ENCODE measurements at places on chromosomes 4 and X. TPM values are rescaled to one million over a fixed set of nuclear protein-coding genes. Genes with fewer than 3 reads are reported as not detected.

DNA sequence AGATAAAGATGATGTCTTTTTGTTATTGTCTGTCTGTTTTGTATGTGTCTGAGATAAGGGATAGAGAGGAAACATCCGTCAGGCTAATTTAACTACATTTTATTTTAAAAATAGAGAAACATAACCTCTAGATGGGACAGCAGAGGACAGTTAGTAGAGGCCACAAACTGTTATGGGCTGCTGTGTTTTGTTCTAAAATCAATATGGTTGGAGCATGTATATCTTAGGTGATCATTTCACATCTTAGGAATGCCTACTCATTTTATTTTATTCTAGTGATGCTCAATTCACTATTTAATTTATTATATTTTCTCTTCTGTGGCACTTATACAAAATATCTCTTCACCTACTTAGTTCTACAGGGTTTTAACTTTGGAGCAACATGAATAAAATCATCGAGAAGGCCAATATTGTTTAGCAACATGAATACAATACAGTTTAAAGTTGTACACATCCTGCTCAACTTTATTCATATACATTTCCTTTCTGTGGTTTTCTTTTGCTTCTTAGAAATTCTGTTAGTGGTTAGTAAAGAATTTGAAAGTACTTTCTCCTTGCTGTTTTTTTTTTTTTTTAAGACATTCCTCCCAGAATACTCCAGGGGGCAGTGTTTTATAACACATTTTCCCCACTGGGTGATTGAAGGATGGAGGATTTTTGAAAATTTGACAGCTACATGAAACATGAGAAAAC is 392.9 kb downstream of the UNC5C start:
- DNase-seq, result peak; percentile 81
- no peaks in the 10 kb centered on the region for H3K4me1 ChIP-seq
- peaks cover 3% of the 10 kb centered on the region for H3K36me3 ChIP-seq
- H3K27ac ChIP-seq, result no peak overlapping the region
- no peak overlapping the region for H3K4me3 ChIP-seq

DNA sequence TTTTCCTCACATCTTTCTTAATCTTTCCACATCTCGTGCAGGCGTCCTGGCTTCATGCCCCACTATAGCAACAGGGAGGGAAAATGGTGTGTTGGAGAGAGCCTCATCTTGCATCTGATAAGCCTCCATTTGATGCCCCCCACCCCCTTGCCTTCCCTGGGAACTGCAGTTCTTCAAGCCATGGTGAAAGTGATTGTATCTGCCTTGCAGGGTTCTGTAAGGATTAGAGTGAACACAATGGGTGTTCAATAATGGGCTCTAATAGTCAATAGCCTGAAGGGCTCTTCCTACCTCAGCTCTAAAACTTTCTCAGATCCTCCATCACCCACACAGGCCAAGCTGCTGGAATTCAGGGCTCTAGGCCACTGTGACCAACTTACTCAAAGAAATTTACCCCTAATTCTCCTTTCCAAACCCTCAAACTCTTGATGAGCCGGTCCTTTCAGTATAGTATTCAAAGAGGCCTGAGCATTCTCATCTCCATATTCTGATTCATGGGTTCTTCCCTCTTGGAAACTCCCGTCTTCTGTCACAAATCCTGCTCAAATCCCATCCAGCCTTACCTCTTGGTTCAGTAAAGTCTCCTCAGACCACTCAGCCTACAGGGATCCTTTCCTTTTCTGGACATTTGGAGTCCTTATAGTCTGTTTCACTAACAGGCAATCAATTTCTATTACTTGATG is 128.3 kb upstream of the TRIM2 start:
- no peak overlapping the region for H3K27ac ChIP-seq
- no peaks in the 10 kb centered on the region for H3K4me1 ChIP-seq
- H3K36me3 ChIP-seq, result no peaks in the 10 kb centered on the region
- H3K27me3 ChIP-seq, result no peaks in the 10 kb centered on the region
- DNase-seq, result no peak

DNA sequence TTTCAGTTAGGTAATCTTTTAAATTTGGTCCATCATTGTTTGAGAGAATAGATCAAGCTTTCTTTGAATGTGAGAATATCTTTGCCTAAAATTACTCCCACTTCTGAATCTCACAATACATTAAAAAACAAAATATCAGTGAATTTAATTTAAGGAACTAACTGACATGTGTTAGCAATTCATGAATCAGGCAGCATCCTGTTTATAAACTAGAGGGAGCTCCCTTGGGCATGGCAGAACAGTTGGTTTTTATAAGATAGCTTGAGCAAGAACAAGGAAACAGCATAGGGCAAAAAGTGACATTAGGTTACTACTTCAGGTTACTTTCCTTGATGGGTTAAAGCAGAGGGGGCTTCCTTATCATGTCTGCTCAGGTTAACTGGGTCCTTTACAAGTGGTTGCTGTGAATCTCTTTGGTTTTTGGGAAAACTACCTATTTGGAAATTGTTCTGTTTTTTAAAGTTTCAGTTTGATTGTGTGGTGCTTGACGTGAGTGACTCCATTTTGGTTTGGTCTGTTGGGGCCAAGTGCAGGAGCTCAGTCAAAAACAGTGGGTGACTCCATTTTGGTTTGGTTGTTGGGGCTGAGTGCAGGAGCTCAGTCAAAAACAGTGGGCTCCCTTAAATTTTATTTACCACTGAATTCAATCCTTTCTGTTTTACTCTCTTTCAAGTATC is 68.0 kb downstream of the PPEF2 start:
- no peak overlapping the region for H3K4me3 ChIP-seq
- no peaks in the 10 kb centered on the region for H3K36me3 ChIP-seq
- DNase-seq, result no peak
- H3K27me3 ChIP-seq, result no peaks in the 10 kb centered on the region

DNA sequence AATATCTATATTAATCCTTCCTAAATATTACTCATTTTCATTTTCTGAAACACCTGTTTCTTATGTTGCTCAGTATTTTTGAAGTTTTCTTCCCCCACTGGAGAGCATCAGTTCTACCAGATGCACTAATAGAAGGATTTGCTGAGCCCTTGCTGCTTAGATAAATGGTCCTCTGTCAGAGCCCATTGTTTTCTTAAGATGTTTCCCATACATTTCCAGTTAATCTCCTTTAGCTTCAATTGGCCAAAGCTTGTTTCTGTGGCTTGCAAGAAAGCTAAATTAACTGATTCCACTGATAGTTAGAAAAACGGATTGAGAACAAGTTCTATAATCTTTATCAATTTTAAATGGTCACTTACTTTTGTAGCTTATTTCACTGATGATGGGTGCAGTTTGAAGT is 1425.5 kb downstream of the PCDH18 start:
- H3K36me3 ChIP-seq, result no peaks in the 10 kb centered on the region
- no peak overlapping the region for H3K4me3 ChIP-seq
- no peak for DNase-seq
- no peaks in the 10 kb centered on the region for H3K27me3 ChIP-seq
- no peaks in the 10 kb centered on the region for H3K4me1 ChIP-seq
- no peak overlapping the region for H3K27ac ChIP-seq

- no peak overlapping the region for H3K27ac ChIP-seq
- peak; percentile 41 for DNase-seq
These were observed 21.2 kb upstream of the DHRSX start for GRCh38 chrX:2521927-2522386.

GRCh38 chr4:65538571-65538970 is 131.7 kb downstream of the EPHA5 start:
- no peaks in the 10 kb centered on the region for H3K27me3 ChIP-seq
- H3K4me1 ChIP-seq, result no peaks in the 10 kb centered on the region
- no peak overlapping the region for H3K27ac ChIP-seq

- H3K27ac ChIP-seq, result no peak overlapping the region
- H3K4me3 ChIP-seq, result no peak overlapping the region
- H3K27me3 ChIP-seq, result peaks cover 4% of the 10 kb centered on the region
- no peak for DNase-seq
These were observed 23.4 kb downstream of the STK26 start for GRCh38 chrX:132046533-132046932.

DNA sequence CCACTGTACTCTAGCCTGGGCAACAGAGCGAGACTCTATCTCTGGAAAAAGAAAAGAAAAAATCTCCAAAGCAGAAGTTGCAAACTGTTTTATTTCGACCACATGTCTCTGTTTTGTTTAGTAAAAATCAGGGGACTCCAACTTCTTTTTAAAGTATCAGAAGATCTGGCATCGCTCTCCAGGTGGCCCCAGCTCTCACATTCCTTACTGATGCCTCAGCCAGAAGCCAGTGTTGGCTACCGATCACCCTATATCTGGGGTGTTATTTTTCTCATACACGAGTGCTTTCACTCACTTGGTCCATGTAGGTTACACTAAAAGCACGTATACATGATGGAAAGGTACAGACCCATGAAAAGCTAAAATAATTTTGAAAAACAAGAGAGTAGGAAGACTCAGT is 8.3 kb downstream of the MPP1 start:
- H3K27me3 ChIP-seq, result no peaks in the 10 kb centered on the region
- peaks cover 6% of the 10 kb centered on the region for H3K4me1 ChIP-seq
- H3K27ac ChIP-seq, result no peak overlapping the region
- DNase-seq, result no peak
- no peak overlapping the region for H3K4me3 ChIP-seq
- no peaks in the 10 kb centered on the region for H3K36me3 ChIP-seq

DNA sequence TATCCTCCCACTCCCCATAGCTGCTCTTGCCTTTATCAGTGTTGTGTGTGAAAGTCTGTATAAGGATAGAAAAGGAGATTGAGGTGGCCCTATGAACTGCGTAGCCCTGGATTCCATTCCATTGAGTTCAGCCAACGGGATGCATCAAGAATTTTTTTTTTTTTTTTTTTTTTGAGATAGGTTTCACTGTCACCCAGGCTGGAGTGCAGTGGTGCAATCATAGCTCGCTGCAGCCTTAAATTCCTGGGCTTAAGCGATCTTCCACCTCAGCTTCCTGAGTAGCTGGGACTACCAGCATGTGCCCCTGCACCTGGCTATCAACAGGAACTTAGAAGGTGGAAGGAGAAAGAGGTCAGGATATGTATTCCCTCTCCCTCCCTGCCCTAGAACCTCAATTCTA is 187.2 kb upstream of the SPRY1 start:
- no peaks in the 10 kb centered on the region for H3K27me3 ChIP-seq
- DNase-seq, result no peak
- H3K4me3 ChIP-seq, result no peak overlapping the region

CCDC158 gene
- total RNA-seq, result 0.18 TPM

KLB gene
- total RNA-seq, result under 0.01 TPM
